ENCODE measurements at places on chromosomes 11 and 22.

DNA sequence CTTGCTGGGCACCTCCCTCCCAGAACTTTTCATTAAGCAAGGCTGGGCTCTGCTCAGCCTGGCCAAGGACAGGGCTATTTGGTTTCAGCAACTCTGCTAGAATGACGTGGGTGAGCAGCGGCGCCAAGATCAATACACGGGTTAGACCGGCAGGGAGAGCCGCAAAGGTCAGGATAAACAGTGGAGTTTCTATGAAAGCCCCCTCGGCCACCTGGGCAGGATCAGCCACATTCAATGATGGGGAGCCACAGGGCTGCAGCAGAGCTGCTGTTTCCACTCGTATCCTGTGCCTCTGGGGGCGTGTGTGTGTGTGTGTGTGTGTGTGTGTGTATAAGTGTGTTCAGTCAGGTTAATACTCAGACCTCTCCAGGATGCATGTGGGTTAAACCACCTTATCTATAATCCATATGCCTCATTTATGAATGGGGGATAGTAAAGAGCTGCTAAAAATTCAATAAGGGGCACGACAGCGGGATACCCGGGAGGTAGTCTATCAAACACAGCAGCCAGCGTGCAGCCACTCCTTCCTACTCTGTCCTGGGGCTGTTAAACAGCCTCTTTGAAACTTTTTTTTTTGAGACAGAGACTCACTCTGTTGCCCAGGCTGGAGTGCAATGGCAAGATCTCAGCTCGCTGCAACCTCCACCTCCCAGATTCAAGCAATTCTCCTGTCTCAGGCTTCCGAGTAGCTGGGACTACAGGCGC, 34.8 kb downstream of the MYH9 start:
- DNase-seq: no peak

DNA sequence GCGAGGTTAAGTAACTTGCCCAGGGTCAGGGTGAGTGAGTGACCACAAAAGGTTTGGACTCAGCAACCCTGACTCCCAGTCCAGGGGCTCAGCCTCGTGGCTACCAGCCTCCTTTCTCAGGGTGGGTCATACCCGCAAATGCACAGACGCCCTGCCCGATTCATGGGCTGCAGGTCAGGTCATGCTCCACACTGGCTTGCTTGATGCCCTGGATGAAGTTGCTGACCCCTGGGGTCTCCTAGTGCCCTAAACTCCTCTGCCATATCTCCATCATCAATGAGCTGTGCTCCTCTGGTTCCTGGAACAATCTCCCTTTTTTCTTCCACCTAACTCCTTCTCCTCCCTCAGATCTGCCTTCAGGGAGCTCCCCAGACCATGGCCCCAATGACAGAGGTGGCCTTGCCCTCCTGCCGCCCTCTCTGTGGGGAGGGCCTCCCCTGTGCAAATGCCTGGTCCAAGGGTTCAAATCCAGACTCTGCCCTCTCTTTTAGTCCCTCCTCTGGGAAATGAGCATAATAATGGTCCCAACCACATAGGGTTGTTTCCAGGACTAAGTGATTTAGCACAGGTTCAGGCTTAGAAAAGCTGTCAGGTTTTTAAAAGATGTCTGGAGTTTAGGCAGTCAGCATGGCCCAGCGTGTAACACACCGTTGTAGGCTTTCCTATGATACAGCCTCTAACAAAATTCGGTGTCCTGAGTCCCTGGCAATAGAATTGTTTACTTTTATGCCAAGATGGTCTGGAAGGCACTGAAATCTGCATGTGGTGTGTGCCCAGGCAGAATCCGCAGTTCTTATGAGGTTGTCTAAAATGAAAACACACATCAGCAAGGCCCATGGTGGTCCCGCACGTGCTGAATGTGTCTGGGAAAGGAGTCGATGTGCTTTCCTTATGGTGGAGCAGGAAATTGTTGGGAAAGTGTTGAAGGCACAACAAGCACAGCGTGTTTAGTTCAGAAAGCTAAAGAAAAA, 63.6 kb downstream of the CD82 start:
- no peak for DNase-seq

DNA sequence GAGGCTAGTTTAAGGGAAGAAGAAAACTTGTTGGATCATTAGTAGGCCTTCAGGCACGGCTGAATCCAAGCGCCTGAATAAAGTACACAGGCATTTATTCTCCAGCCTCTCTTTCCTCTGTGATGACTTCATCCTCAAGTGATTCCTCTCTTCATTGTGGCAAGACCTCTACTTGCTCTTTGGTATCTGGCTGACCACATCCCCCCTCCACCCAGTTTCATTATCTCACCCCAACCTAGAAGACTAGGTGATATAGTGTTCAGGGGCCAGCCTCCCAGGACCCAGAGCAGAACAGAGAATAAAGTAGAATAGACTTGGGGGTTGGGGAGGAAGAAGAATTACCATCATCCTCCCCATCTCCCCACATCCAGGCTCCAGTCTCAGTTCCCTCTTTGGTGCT, 189.3 kb downstream of the MIAT start:
- DNase-seq: no peak

DNA sequence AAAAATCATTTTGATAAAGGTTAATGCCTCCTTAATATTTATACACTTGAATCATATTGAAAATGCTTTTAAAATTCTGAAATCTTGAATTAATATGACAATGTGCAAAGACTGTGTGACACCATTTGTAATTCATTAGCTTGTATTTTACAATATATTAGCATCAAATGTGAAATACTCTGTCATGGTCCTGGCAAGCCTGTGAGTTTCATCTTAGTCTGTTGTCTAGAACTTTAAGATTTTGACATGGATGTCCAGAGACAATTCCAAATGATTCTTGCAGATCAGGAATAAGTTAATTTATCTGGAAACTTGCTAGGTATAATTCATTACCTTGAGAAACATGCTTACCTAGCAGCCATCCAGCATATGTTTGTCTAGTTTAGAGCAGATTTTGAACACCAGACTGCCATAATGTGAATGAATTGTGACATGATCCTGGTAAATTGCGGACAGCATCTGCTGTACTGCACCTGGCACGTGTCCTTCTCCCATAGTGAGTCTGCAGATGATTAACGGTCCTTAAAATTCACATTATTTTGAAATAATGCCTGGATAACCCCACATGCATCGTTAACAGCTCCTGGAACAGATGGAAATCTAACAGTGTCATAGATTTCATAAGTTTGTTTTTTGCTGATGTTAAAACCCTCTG, 34.5 kb upstream of the DEUP1 start:
- DNase-seq: no peak

DNA sequence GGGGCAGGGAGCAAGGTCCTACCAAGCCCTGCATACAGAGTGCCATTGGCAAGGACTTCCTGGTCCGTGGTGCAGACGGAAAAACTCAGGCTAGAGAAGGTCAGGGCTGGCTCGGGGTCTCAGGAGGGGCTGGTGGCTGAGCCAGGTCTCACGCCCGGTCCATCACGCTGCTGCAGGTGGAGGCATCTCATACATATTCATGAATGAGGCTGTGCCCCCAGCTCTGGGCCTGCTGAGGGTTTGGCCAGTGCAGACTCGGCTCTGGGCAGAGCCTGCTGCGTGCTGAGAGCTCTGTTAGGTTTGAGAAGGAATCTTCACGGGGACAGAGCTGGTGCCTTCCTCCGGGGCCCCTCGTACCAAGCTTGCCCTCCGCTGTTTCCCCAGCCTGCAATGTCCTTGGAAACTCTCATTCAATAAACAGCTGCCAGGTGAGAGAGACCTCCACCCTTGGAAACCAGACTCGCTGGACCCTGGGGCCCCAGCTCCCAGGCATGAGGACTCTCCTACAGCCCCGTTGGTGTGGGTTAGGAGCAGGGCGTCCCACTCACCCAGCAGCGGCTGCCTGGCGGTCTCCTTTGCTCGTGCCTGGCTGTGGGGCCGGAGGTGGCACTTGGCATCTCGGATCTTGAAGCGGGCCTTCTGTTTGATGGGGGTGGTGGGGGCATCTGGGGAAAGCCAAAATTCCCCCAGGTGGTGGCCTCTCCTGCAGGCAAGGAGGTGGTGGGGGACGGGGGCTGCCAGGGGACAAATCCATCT, 33.9 kb upstream of the TTLL12 start:
- DNase-seq: no peak

DNA sequence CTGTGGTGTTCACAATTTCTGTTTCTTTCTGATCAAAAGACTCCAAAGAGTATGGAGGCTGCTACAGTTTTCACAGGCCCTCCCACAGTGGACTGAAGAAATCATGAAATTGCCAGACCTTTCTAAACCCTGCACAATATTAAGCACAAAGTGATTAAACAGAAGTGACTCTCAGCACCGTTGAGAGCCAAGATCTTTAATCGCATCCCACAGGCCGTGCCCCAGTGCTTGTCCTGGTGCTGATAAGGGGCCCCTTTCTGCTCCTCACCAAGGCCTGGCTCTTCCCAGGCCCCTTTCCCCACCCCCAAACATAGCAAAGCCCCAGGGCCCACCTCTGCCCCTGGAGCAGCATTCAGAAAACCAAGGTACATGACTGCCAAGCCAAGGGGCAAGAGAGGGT, 57.4 kb upstream of the BMAL1 start:
- no peak for DNase-seq

DNA sequence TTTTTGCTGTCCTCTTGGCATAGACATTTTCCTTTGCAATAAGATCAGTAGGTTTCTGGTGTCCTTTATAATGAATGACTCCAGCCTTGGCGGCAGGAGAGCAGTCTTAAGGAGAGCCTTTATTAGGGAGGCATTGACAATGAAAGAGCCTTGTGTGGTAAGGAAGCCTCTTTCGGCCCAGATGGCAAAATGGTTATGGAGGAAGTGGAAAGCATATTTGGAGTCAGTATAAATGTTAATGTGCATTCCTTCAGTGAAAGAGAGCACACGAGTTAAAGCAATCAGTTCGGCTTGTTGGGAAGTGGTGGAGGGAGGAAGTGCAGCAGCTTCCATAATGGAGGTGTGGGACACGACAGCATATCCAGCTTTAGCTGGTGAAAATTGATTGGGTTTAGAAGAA, 18.1 kb upstream of the ANO1 start:
- DNase-seq: no peak

DNA sequence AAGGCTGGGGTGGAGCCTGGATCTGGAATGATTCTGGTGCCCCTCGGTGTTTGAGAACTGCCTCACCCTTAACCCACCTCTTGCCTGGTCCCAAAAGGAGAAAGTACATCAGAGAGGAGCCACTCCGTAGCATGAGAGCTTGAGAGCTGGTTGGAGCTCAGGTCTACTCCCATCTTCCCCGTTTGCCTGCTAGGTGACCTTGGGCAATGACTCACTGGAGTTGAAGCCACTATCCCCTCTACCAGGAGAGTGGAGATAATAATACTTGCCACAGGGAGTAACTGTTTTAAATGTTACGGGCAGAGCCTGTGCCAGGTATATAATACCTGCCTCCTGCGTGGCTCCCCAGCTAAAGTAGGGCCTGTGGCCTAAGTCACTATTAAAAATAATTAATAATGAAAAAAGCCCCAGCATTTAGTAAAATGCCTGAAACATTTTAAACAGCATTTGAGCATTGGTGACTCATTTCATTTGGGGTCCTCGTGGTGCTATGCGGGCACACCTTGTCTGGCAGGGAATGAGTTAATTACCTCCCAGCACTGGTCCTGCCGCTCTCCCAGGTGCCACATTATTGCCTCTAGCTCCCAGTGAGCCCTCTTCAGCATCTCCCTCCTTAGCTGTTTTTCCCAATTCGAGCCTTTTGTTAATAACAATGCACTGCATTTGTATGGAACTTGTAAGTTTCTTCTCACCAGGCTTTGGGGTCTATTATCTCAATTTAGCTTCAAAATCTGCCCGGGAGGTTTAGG, 22.5 kb downstream of the CYTH4 start:
- DNase-seq: no peak

DNA sequence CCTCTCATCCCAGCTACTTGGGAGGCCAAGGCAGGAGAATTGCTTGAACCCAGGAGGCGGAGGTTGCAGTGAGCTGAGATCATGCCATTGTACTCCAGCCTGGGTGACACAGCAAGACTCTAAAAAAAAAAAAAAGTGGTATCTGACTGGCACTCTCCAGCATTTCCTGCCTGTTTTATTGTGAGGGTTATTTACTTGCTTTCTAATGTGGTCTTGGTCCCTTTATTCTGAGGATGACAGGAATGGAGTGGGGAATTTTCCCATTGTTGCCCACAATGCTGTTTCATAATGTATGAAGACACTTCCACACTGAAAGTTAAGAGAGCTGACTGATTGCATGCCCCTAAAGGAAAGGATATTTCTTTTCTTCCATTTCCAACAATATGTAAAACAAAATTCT, 286.5 kb upstream of the MTNR1B start:
- DNase-seq: no peak

DNA sequence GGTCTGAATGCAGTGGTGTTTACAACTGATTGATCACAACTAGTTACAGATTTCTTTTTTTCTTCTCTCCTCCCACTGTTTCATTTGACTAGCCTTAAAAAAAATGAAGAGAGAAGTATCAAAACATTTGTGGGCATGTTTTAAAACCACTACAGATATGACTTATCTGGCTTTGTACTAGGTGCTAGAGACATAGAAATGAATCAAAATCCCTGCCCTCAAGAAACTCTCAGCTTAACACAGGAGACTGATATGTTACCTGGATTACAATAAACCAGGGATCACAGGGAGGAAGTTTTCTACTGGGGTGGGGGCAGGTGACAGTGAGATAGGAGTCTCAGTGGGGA, 25.2 kb upstream of the CTR9 start:
- no peak for DNase-seq
